ENCODE measurements at places on chromosomes 13 and 19. TPM values are rescaled to one million over a fixed set of nuclear protein-coding genes. Genes with fewer than 3 reads are reported as not detected.
A peak's percentile ranks its signal among the peaks of the same experiment; 100 is the strongest.

SHISA7 gene
- 3.2 TPM for total RNA-seq

SIGLECL1 gene
- total RNA-seq = not detected

COMP gene
- not detected for total RNA-seq

GPR12 gene
- 2.5 TPM for total RNA-seq

FSD1 gene
- total RNA-seq = 156 TPM

CDC42EP5 gene
- not detected for total RNA-seq

GRCh38 chr13:48038761-48039160, 1.2 kb downstream of the NUDT15 start:
- DNase-seq = no peak

- no peak for DNase-seq
Measured at GRCh38 chr19:55623561-55623960, 805 bp downstream of the ZNF784 start.

- DNase-seq = no peak
Measured at GRCh38 chr19:49896863-49897621, at the start of gene IL4I1. TSS of gene IL4I1 (minus strand) at chr19:49896887. CDS start at chr19:49896160, 727 bp downstream.

DNA sequence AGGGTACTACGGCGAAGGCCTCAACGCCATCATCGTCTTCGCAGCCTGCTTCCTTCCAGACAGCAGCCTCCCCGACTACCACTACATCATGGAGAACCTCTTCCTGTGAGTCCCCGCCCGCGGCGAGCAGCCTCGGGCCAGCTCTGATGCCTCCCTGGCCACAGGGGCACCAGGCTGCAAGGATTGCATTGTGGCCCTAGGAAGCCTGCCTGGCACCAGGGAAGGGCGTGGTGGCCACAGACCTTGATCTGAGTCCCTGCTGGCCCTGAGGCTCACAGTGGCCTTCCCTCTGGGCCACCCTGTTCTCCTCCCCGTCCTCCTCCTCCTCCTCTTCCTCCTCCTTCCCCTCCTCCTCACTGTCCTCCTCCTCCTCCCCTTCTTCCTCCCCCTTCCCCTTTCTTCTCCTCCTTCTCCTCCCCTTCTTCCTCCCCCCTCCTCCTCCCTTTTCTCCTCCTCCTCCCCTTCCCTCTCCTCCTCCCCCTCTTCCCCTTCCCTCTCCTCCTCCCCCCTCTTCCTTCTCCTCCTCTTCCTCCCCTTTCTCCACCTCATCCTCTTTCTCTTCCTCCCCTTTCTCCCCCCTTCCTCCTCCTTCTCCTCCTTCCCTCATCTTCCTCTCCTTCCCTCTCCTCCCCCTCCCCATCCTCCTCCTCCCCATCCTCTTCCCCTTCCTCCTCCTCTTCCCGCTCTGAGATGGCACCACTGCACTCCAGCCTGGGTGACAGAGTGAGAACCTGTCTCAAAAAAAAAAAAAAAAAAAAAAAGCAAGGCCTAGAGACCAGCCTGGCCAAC, 24.4 kb upstream of the NMRK2 start:
- no peak for DNase-seq

- no peak for DNase-seq
Measured at GRCh38 chr13:87459419-87459818, 211.8 kb upstream of the SLITRK5 start.

- DNase-seq = no peak
Measured at GRCh38 chr13:46179969-46180763, 1.8 kb downstream of the LCP1 start.

DNA sequence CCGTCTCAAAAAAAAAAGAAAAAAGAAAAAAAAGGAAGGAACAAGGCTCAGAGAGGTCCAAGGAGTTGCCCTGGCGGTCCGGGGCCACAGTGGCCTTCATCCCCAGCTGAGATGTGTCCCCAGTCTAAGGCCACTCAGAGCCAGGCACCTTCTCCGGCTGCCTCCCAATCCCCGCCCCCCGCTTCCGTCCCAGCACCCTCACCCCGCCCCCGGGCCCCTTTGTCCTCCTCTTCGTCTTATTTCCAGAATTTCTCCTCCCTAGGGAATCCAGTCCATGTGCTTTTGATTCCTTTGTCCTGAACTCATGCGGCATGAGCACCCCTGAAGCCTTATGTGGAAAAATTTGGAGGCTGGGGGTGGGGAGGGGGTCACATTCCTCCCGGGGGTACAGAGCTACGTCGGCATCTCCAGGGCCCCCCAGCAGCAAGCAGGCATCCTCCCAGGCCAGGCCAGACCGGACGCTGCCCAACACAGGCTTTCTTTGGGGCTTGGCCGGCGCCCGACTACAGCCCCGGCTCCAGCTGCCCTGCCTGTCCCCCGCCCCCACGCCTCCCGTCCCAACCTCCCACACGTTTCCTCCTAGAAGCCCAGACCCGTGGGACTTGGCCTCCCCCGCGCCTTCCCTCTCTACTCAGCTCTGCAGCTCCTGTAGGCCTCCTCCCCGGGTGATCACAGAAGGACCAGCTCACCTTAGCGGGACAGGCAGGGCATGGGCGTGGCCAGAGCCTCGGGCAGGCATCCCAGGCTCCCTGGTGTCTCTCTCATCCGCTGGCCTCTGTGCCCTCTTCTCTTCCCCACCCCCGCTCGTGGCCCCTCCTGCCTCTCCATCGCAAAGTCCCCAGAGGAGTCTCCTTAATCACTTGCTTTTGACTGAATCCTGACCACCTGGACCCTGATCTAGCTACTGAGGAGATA, 17.8 kb upstream of the ADGRE5 start:
- DNase-seq = peak; percentile 88

DNA sequence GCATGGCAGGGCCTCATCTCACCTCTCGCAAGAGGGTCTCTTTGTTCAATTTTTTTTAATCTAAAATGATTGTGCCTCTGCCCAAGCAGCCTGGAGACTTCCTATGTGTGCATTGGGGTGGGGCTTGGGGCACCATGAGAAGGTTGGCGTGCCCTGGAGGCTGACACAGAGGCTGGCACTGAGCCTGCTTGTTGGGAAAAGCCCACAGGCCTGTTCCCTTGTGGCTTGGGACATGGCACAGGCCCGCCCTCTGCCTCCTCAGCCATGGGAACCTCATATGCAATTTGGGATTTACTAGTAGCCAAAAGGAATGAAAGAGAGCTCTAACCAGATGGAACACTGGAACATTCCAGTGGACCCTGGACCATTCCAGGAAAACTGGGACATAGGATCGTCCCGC, 8.0 kb downstream of the FXYD3 start:
- DNase-seq = no peak

- DNase-seq = peak; percentile 71
Measured at GRCh38 chr13:23506807-23507291, 63.4 kb upstream of the TNFRSF19 start.

GRCh38 chr19:16398530-16399249, 73.1 kb downstream of the EPS15L1 start:
- no peak for DNase-seq

- no peak for DNase-seq
Measured at GRCh38 chr13:81990652-81991051, 1649.7 kb upstream of the SPRY2 start.

DNA sequence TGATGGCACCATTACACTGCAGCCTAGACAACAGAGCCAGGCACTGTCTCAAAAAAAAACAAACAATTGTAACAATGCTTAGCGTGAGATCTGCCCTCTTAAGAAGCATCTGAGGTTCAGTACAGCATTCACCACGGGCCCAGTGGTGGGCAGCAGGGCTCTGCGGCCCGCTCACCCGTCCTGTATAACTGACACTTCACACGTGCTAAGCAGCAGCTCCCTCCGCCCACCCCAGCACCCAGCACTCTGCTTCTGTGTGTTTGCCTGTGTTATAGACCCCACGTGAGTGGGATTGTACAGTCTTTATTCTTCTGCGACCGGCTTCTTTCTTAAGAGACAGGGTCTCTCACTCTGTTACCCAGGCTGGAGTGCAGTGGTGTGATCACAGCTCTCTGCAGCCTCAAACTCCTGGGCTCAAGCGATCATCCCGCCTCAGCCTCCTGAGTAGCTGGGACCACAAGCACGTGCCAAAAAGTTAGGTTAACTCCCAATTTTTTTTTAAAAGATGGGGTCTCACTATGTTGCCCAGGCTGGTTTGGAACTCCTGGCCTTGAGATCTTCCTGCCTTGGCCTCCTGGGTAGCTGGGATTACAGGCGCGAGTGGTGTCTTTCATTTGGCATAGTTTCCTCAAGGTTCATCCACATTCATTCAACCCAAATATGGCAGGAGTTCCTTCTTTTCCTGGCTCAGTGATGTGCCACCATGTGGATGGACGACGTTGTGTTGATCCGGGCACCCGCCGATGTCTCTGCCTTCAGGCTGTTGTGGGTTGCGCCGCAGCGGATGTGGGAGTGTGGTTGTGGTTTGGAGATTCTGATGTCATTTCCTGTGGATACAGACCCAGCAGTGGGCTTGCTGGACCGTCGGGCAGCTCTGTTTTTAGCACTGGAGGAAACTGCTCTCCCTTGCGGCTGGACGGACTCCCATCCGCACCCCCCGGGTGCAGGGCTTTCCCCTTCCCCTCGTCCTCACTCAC, 170.0 kb downstream of the KDM4B start:
- DNase-seq = no peak

DNA sequence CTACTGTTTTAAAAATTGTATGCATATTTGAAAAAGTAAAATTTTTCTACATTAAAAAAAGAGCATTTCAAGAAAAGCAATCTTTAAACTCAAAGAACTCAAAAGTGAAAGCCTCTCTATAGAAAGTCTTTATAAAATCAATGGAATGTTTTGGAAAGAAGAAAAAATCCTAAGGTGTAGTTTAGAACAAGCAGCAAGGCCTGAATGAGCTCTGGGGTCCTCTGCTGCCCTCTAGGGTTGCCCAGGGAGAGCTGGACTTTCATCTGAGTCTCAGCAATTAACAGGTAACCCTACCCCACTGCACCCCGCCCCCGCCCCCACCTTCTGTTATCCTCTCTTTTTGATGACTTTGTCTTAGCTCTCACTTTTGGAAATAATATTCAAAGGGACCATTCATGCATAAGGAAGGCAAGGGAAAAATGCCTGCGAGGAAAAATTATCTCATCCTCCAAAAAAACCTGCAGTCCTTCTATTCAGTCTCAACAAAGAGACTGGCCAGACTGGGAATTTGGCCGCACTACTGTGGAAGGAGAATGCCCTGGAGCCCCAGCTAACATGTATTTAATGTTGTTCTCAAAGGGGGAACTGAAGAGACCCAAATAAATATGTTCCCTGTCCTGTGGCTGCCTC, 24.1 kb downstream of the SLC25A30 start:
- DNase-seq = peak; percentile 56

GRCh38 chr13:84588023-84588422, 705.7 kb upstream of the SLITRK1 start:
- no peak for DNase-seq

- DNase-seq = no peak
Measured at GRCh38 chr13:99346335-99347042, 39.3 kb upstream of the GPR183 start.

- DNase-seq = no peak
Measured at GRCh38 chr19:9552536-9553274, 14.3 kb upstream of the ZNF426 start.

GRCh38 chr19:7674010-7675005, 2.6 kb upstream of the MCEMP1 start:
- peak; percentile 53 for DNase-seq

DNA sequence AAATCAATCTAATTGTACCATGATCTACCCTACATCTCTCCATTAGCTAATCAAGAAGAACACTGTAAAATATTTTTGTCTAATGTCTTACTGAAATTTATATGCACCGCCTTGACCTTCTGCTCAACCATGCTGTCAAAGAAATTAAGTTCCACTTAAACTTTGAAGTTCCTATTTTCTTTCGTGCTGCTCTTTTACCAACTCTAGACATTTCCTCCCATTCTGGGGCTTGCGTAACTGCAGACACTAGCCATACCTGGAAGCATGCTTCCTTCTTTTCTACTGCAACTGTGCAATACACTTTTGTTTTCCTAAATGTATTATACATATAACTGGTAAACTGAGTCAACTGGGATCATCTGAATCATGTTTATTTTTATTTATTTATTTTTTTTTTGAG, 8.5 kb upstream of the UBE2L5 start:
- no peak for DNase-seq

GRCh38 chr19:7862413-7862951, 11.7 kb downstream of the PRR36 start:
- peak; percentile 96 for DNase-seq

DNA sequence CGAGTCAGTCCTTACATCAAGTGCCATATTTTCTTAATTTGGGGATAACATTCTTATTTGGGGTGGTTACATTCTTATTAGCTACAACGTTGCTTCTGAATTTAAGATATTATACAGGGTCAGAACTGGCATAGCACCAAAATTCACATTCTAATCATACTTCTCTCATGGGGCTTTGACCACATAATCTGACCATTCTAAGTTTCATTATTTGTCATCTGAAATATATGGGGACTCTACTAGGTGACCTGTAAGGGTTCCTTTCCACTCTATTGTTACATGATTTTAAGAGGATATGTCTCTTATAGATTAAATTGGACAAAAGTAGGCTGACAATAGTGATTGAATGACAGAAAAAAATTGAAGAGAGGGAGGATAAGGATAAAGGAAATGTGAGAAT, 536.5 kb downstream of the KCTD12 start:
- no peak for DNase-seq

- DNase-seq = no peak
Measured at GRCh38 chr13:100098445-100099116, 9.7 kb downstream of the PCCA start.

DNA sequence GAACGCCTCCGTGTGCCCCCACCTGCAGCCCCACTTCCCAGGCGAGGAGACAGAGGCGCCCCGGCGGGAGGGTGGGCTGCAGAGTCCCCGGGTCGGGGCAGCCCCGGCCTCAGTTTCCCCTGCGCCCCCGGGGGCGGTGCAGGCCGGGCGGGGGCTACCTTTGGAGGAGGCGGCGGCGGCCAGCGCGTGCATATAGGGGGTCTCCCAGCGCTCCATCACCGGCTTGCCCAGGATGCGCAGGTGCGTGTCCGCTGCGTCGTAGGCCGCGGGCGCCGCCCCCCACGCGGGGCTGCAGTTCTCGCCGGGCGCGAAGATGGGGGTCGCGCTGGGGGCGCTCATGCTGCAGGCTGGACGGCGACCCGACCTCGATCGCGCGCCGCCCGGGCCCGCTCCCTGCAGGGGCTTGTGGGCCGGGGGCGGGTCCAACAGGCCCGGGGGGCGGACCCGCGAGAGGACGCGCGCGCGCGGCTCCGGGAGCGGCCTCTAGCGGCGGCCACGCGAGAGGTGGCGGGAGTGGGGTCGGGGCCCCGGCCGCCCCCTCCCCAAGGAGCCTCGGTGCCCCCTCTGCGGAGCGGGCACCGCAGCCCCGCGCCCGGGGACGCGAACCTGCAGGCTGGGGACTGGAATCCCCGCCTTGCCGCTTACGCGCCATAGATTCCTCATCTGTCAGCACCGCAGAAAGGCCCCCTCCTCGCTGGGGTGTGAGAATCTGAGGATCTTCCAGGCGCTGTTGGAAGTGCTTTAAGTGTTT, at the start of gene GAMT:
TSS of gene GAMT (minus strand) at position 405 of the 751 bp plus-strand sequence. CDS start at position 339, 66 bp downstream.
- DNase-seq = peak; percentile 61

DNA sequence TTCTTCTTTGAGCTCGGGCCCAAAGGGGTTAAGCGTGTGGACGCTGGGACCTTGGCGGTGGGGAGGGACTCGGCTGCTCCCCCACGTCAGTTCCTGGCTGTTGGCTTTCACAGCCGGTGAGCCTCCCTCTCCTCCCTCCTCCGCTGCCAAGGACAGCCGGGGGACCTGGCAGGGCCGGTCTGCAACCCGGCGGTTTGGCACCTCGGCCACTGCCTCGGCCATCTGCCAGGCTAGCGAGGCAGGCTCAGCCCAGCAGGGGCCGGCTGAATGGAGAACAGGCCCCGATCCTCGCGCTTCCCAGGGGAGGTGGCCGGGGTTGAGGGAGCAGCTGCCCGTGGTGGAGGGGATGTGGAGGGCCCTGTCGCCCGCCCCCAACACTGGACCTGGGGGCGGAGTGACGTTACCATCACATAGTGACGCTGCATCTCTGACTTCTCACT, 5.0 kb downstream of the TLE5 start:
- DNase-seq = peak; percentile 85

- no peak for DNase-seq
Measured at GRCh38 chr19:41076286-41076685, 12.0 kb upstream of the CYP2A13 start.

- no peak for DNase-seq
Measured at GRCh38 chr19:19101540-19101939, 36.7 kb downstream of the TMEM161A start.

All from glutamatergic neuron (in vitro differentiated cells).